Stimulated activated CD8-positive, alpha-beta memory T cell treated with anti-CD3 and anti-CD28 coated beads, Interleukin-15, amount 100 ng/mL, for 24 hours (primary cell): ENCODE measurements at places on chromosomes 2 and 18.

GRCh38 chr2:202426751-202427150, 50.6 kb downstream of the BMPR2 start:
- DNase-seq = no peak

DNA sequence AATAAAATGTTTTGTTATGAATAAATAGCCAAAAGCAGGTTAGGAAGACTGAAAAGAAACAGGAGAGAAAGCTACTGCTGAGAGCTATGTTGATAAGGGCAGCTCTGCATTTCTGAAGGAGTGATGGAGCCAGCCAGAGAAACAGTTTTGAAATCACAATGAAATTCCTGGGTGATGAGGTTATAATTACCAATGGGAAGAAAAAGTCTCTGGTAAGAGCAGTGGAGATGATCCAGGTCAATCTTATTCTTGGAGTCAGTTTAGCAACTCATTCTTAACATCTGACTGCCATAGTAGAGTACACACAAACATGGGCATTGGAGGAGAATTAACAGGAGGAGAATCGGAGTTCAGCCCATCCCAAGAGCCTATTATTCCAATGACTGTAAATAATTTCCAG, 2.4 kb downstream of the ALKAL2 start:
- DNase-seq = no peak

DNA sequence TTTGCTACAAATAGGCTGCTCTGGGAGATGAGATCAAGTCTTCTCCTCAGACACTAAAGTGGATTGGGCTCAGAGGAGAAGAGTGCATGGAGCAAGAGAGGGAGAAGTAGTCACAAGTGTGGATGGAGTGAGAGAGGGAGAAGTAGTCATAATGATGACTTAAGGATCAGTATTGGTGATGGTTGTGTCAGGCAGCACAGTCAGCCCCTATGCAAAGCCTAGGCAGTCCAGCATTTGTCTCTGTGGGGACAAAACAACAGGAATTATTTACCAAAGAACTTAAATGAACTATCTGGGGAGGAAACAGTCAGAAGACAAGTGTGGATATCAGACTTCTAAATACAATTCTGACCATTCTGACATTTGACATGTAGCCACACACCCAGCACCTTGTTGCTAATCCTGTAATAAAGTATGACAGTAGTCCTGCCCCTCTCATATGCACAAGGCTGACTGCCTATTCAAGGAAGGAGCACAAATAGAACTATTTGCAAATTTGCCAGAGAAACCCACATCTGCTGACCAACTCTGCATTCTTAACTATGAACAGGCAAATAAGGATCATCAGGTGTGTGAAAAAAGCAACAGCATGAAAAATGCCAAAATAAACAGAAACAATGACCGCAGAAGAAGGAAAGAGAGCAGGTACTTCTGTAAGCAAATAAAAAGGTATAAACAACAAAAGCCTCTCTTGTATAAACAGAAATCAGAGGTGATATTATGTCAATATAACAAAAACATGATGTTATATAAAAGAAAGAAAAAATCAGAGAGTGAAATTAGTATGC, 1597.9 kb upstream of the ACVR2A start:
- DNase-seq = no peak

GRCh38 chr2:178506524-178506923, 26.3 kb downstream of the PLEKHA3 start:
- DNase-seq = no peak

- DNase-seq = no peak
Measured at GRCh38 chr2:16013359-16013911, 73.1 kb downstream of the MYCN start.

- DNase-seq = no peak
Measured at GRCh38 chr2:139836769-139837168, 1056.6 kb upstream of the NXPH2 start.

- no peak for DNase-seq
Measured at GRCh38 chr2:188085421-188085820, 206.3 kb upstream of the GULP1 start.

GRCh38 chr2:166297951-166298350, 77.8 kb downstream of the SCN9A start:
- no peak for DNase-seq

DNA sequence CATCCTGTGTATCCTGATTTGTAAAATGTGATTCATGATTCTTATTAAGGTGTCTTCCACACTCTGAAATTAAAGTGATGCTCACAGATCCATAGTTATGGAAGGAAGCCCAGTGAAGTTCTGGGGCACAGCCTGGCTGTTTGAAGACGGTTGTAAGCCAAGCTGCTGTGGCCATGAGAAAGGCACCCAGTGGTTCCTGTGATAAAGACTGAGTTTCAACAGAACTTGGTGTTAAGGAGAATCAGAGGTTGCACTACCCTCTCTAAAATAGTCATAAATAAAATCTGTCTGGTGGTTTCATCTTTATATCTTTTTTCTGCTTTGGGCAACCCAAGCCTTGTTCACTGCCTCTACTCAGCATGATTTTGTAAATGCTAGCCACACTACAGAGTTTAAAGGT, 32.2 kb upstream of the SPOPL start:
- no peak for DNase-seq

DNA sequence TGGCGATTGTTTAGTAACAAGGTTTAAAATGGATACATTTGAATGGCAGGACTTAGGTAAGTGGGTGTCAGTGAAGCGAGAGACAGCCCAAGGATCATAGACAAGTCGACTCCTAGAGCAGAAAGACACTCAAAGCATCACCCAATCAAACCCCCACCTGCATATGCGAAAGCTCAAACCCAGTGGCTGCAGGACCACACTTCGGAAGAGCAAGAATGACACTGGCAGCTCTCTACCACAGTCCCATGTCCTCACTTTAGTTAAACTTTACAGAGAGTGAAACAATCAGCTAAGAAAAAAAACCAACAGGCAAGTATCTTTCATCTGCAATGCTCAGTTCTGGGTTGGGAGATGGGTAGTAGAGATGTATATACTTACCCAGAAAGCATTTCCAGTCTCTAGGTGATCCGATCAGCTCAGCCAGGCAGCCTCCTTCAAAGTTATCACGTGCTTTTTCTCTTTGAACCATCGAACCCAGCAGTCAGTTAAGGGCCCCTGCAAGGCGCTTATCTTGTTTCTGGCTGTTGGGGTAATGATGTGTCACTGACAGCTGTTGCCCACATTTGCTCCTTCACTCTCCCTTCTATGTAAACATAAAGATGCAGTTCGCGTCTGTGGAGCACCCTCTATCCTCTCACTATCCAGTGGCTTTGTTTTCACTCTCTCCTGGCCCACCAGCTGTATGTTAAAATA, 357.5 kb upstream of the ID2 start:
- DNase-seq = no peak

DNA sequence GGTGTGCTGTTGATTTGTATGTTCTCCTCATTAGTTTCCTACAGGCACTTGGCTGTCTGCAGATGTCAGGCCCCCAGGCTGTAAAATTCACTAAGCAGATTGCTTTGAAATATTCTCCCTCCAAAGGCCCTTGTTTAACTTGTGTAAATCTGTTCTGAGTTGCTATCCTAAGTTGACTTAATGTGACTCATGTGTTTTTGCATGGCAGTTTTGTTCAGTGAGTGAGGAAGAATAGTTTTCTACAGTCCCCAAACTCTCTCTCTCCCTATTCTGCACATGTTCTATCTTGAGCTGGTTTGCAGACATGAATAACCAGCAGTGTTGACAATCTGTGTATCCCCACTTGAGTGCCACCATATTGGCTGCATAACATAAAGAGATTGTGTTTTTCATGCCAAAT, 1005.4 kb upstream of the DDX18 start:
- DNase-seq = no peak

- no peak for DNase-seq
Measured at GRCh38 chr2:77867146-77867545, 345.0 kb upstream of the LRRTM4 start.

- no peak for DNase-seq
Measured at GRCh38 chr2:9914384-9915065, 37.0 kb upstream of the GRHL1 start.

- no peak for DNase-seq
Measured at GRCh38 chr2:15547115-15547876, 13.8 kb downstream of the NBAS start.

DNA sequence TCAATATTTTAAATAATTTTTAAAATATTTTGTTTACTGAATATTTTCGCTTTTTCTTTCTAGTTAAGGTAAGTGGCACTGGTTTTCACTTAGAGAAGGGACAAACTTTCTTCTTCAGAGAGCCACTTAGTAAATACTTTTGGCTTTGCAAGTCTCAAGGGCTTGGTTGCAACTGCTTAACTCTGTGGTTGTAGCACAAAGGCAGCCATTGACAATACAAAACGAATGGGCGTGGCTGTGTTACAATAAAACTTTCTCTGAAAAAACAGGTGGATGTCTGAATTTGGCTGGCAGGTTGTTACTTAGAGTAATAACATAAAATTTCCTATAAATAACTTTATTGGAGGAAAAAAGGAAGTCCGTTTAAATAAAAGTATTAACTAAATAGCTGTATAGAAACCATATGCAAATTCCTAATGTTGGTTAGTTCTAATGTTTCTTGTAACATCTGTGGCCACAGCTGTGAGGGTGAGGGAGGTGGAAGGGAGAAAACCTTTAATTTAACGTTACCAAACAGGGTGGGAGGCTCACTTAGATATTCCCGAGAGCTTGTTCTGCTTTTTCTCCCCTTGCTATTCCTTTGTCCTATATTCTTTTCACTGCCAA, 62.4 kb upstream of the TNP1 start:
- no peak for DNase-seq

DNA sequence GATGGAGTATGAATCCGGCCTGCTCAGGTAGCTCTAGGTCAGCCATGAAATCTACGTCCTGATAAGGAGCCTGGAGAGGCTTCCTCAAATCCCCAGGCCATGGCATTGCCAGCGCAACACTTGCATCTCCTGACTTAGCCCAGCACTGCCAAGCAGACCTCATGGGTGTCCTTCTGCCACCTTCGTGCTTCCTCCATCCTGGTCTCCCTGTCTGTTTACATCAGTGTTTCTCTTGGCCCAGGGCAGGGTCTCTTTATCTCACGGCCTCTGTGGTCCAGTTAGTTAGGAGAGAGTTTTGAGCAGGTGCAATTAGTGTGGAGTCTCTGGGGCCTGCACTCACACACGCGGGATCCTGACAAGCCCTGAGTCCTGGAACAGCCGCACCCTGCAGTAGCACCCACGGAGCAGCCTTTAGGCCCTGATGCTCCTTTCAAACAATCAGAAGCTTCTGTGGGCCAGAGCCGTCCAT, 193.1 kb upstream of the ARL4C start:
- DNase-seq = no peak

- DNase-seq = no peak
Measured at GRCh38 chr2:201781557-201782051, 871 bp upstream of the ALS2 start.

DNA sequence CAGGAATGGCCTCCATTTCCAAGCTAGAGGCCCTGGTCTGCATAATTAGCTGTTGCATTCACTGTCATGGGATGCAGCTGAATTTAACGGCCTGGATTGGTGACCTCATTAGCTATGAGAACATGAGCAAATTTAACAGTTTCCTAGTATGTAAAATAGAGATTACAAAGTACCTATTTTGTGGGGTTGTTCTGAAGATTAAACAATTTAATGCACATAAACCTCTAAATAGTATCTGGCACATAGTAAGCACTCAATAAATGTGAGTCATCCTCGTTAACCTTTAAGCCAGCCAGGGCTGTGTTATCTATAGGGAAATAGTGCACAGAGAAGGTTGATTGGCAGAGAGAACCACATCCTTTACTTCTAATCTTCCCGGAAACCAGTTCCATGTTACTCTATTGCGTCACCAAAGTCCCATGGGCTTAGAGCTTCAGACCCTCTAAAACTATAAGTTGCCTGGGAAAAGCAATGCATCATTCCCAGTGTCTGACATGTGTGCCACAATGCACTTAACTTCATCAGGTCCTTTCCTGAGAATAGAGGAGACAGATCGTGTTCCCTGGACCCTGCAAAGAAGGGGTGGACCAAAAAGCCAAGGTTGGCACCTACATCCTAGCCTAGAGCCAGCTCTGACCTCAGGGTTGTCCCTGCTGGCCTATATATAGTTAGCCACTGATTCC, 196.5 kb downstream of the LNPK start:
- DNase-seq = no peak

GRCh38 chr2:188524519-188525113, 232.9 kb downstream of the GULP1 start:
- no peak for DNase-seq

- DNase-seq = no peak
Measured at GRCh38 chr2:141570474-141571131, 560.2 kb downstream of the LRP1B start.

GRCh38 chr2:231276987-231277386, 78.6 kb downstream of the ARMC9 start:
- DNase-seq = no peak

DNA sequence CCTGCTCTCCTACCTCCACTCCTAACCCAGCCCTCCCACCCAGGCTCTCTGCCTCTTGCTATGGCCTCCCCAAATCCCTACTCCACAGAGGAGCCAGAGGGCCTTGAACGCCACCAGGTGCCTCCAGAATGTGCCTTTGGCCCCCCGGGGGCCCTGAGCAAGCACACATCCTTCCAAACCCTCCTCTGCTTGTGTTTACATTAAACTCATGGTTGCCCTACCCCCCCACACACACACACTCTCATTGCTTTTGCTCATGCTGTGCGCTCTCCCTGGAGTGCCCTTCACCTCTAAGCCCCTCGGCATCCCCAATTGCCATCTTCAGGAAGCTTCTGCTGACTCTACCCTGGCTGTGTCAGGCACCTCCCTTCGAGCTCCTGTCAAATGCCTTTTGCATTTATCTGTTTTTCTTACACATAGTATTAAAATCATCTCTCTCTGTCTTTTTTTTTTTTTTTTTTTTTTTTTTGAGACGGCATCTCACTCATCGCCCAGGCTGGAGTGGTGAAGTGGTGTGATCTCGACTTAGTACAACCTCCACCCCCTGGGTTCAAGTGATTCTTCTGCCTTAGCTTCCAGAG, 16.3 kb upstream of the TET3 start:
- DNase-seq = no peak

- DNase-seq = no peak
Measured at GRCh38 chr2:179814050-179814449, 47.4 kb downstream of the ZNF385B start.

DNA sequence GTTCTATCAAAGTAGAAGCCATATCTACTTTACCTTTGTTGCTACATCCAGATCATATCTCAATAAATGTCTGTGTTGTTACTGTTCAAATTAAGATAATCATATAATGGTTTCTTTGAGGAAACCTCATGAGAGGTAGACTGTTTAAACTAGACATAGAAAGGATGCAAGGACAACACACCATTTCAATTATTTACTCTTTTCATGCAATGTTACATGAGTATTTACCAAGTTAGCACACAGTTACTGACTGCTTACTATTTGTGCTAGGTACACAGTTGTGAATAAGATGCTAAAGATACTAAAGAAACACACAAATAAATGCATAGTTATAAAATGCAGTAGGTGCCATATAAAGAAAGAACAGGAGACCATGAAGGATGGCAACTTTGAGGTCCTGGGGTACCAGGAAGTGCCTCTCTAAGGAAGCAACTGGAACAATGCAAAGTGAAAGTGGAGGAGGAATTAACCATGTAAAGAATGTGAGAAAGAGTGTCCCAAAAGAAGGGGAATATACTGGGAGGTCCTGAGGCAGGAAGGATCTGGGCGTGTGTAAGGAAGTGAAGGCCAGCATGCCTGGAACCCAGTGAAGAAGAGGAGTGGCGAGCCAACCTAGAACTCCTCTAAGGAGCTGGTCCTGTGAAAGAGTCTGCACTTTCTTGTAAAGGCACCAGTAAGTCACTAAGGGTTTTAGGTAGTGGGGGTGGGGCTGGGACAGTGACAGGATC, 39.4 kb downstream of the RBMS1 start:
- DNase-seq = no peak

- peak; percentile 46 for DNase-seq
Measured at GRCh38 chr18:55415258-55415871, 172.6 kb downstream of the TCF4 start.

GRCh38 chr2:38163579-38163978, 87.6 kb upstream of the CYP1B1 start:
- no peak for DNase-seq
